ENCODE measurements at places on chromosomes 5 and 9.

- no peak overlapping the region for H3K27ac ChIP-seq
- no peaks in the 10 kb centered on the region for H3K4me1 ChIP-seq
- no peak for DNase-seq
Measured at GRCh38 chr9:90702441-90702955, 59.9 kb upstream of the DIRAS2 start.

DNA sequence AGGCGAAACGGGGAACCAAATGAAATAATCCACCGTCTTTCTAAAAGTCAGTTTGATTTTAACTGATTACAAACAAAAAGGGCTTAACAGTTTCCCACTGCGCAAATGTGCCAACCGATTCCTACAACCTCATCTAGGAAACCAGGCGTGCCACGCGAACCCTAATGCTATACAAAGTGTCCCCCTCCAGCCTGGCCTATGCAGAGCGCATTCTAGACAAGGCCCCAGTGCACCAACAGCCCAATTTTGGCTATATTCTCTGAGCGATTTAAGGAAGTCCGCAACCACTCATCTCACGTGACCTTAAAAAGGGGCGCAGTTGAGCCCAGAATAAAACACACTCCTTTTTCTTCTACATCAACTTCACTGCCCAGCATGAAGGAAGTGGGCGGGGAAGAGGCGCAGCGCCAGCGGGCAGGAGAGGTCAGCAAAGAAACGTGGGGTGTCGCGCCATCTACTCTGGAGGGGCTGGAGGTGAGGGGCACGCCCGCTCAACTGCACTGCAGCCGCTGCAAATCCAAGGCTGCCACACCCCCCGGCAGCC lies 779 bp downstream of the FAM13B start:
- H3K36me3 ChIP-seq: no peaks in the 10 kb centered on the region
- no peaks in the 10 kb centered on the region for H3K27me3 ChIP-seq
- H3K4me1 ChIP-seq: peaks cover 27% of the 10 kb centered on the region
- H3K27ac ChIP-seq: peak overlapping the region; percentile 99
- H3K4me3 ChIP-seq: peak overlapping the region; percentile 71
- no peak for DNase-seq

DNA sequence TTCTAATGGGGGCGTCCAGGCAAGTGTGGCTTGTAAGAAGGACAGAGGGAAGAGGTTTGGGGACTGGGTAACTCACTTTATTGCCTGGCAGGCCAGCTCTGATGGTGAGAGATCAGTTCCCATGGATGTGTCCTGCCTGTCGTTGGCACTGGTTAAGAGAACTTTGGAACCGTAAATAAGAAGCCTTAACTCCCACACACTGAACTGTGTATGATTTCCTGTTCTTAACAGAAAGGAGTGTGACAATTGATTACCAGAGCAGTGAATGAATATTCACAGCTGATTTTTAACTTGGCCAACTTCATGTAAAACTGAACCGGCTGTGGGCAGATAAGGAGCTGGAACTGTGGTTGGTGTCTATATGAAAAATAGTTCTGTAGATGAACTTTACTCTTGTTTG lies 63.2 kb downstream of the MEGF10 start:
- DNase-seq: no peak
- no peaks in the 10 kb centered on the region for H3K4me1 ChIP-seq
- H3K36me3 ChIP-seq: no peaks in the 10 kb centered on the region

DNA sequence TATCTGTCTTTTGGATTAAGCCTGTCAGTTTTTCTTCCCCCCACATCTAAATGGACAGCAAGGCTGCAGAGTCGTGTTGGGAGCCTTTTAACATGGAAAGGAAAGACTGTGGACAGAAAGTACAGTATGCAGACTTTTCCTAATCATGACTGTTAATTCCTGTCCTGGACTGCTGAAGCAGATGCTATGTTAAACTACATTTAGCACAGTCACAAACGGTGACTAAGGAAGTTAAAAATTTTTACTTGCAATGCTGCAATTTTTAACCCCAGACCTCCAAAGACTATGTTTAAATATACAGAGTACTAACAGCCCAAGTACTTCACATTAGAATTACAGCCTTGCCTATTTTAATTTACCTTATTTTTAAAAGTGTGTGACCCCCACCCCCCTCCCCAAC lies 51.8 kb downstream of the ELAVL2 start:
- no peak overlapping the region for H3K4me3 ChIP-seq
- H3K27ac ChIP-seq: no peak overlapping the region
- H3K36me3 ChIP-seq: no peaks in the 10 kb centered on the region
- H3K4me1 ChIP-seq: no peaks in the 10 kb centered on the region

GRCh38 chr9:89488131-89488530 lies 9.8 kb downstream of the SEMA4D start:
- H3K36me3 ChIP-seq: no peaks in the 10 kb centered on the region
- no peak for DNase-seq
- no peak overlapping the region for H3K4me3 ChIP-seq

DNA sequence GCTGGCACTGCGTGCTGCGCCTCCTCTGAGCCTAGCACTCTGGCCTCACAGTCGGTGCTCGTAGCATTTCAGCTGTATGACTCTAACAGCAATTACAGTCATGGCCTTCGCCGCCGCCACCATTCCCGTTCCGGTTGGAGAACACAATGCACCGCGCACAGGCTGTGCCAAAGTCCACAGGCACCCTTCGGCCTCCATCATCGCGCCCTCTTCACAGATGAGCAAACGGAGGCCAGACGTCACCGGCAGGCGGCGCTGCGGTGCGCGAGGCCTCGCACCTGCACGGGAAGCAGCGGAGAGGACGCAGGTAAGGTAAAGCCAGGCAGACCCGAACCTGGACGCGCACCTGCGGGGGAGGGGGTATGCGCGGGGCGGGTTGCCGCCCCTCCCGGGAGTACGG lies 128.9 kb downstream of the BARX1 start:
- H3K4me1 ChIP-seq: no peaks in the 10 kb centered on the region
- no peak overlapping the region for H3K4me3 ChIP-seq
- no peak overlapping the region for H3K27ac ChIP-seq
- no peaks in the 10 kb centered on the region for H3K27me3 ChIP-seq

DNA sequence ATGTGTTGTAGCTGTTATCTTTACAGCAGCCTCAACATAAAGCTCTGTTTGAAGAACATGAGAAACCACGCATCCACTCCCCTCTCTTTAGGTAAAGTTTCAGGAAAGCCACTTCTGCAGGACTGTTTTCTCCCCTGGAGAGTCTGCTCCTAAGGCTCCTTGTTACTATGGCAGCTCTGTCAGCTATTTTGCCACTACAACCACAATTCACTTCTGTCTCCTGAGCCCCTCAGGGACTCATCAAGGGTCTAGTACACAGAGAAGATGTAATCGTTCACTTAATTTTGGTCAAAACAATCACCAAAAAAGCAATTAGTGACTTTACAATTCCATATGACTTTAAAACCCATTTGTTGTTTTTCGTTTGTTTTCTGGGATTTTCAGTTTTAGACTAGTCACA lies 157.7 kb downstream of the FBN2 start:
- H3K27ac ChIP-seq: no peak overlapping the region
- DNase-seq: no peak
- no peaks in the 10 kb centered on the region for H3K4me1 ChIP-seq
- no peaks in the 10 kb centered on the region for H3K36me3 ChIP-seq
- no peak overlapping the region for H3K4me3 ChIP-seq

- H3K27ac ChIP-seq: no peak overlapping the region
- H3K36me3 ChIP-seq: no peaks in the 10 kb centered on the region
- H3K27me3 ChIP-seq: no peaks in the 10 kb centered on the region
- H3K4me3 ChIP-seq: no peak overlapping the region
- no peaks in the 10 kb centered on the region for H3K4me1 ChIP-seq
Measured at GRCh38 chr5:111859533-111860270, 102.7 kb upstream of the NREP start.
